ENCODE measurements at places on chromosomes 13 and 19.

DNA sequence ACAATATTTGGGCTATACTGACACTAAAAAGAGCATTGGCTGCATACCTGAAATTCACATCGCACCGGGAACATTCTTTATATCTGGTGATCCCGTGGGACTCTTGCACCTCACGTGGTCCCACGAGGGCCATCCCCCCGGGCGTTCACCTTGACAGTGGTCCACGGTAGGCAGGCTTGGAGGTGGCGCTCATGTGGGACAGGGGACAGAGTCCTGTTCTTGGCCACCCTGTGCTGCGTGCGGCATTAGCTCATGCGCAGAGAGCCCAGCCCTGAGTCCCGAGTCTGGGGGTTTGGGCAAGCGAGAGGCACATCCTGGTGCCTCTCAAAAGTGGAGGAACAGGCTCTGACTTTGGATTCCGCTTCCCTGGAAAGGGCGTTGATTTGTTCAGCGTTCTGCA, 7.5 kb downstream of the GAMT start:
- no peak for DNase-seq

GRCh38 chr19:56973713-56974555, 133.4 kb upstream of the PEG3 start:
- DNase-seq, result no peak

GRCh38 chr19:15702534-15702930, 25.3 kb upstream of the OR10H2 start:
- no peak for DNase-seq

- no peak for DNase-seq
Observed at GRCh38 chr13:21530656-21531055, 71.6 kb upstream of the ZDHHC20 start.

- DNase-seq, result no peak
Observed at GRCh38 chr13:22049384-22049783, 378.5 kb downstream of the FGF9 start.

DNA sequence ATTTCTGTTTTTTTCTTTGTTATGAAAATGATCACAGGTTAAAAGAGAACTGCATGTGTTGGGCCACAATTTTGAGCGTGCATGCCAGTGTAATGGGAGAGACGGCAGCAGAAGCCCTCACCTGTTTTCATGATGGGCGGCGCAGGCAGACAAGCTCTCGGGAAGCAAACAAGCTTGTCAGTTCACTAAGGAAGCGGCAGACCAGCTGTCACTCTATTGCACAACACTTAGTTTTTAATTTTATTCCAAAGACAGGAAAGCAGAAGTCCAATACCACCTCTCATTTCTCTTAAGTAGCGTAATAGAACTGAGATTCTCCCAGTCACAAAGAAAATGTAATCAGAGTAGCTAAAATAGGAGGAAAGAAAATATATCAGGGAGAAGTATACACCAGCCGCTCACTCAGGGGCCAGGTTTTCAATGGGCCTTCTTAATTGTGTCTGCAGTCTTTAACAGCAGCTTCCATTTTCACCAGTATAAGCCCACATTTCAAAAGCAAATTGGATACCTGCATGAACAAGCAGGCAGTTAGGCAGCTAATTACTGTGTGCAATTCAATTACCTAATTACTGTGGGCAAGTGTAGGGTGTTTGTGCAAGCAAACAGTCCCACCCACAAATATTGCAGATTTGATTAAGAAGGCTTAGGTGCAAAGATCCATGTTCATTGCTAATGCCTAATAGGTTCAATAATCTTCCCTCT, 711.4 kb downstream of the DIAPH3 start:
- DNase-seq, result no peak

GRCh38 chr19:1511318-1512317, 1.2 kb downstream of the ADAMTSL5 start:
- DNase-seq, result no peak

All from stimulated activated CD8-positive, alpha-beta memory T cell treated with anti-CD3 and anti-CD28 coated beads, Interleukin-7, amount 100 ng/mL, for 1 hour (primary cell).